ENCODE measurements at places on chromosomes 13 and 19.

GRCh38 chr19:31257025-31257424 is 92.2 kb downstream of the TSHZ3 start:
- no peak for DNase-seq

DNA sequence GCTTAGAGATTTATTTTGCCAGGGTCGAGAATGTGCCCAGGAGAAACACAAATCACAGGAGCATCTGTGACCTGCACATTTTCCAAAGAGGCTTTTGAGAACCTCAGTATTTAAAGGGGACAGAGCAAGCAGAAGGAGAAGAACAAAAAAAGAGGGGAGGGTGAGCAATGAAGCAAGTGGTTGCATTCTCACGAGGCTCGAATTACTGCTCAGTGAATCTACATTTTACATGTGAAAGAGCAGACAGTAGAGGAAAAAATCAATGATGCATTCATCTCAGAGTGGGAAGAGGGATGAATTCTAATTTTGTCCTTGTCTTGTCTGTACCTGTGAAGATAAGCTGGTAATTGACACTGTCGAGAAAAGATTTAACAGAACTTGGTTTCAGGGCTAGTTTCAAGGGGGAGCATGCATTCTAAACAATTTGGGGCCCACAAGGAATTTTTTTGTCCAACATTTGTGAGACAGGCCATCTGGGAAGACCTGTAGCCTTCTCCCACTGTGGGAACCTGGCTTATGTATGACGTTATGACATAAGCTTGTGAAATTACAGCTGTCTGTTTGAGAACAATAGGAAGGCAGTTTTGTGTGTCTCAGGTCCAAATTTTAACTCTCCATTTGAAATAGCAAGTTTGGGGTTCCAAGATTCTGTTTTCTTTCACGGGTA is 855.1 kb downstream of the SLITRK5 start:
- DNase-seq = no peak

DNA sequence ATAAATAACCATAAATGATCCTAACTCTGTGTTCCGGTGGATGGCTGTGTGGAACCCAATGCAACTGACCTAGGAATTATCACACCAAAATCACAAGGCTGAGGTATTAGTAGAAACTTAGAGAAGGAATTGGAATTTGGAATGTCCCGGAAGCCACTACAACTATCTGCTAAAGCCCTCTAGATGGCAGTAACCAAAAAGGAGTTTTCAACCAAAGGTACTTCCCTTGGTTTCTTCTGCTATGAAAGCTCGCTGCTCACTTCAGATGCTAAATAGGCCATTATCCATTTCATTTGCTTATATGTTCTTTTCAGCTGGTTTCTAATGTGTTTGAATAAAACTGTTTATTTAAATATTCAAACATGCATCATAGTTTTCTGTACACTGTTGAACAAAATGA is 1589.1 kb upstream of the SPRY2 start:
- DNase-seq = no peak

- no peak for DNase-seq
Observed at GRCh38 chr13:69589531-69590235, 517.9 kb upstream of the ATXN8OS start.

DNA sequence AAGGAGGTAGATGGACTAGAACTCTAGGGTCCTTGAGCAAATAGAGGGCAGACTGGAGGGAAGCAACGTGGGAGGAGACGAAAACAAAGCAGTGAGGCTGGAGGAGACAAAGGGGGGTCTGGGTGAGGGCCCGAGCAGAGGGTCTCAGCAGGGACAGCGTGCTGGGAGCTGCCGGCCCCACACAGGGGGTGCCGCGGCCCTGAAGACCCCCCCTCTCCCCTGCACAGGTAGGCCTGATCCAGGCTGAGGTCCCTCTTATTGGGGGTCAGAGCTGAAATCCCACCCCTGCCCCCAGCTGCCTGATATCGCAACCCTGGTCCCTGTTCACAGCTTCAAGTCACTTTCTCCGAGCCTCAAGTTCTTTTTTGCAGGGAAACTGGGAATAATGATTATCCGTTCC is 8.7 kb downstream of the EPS8L1 start:
- no peak for DNase-seq

- DNase-seq = peak; percentile 53
Observed at GRCh38 chr19:13149628-13150186, 468 bp downstream of the STX10 start.

GRCh38 chr19:12670159-12670928 is 3.7 kb downstream of the WDR83 start:
- DNase-seq = no peak

- peak; percentile 12 for DNase-seq
Observed at GRCh38 chr13:36101157-36101556, 30.0 kb downstream of the DCLK1 start.

DNA sequence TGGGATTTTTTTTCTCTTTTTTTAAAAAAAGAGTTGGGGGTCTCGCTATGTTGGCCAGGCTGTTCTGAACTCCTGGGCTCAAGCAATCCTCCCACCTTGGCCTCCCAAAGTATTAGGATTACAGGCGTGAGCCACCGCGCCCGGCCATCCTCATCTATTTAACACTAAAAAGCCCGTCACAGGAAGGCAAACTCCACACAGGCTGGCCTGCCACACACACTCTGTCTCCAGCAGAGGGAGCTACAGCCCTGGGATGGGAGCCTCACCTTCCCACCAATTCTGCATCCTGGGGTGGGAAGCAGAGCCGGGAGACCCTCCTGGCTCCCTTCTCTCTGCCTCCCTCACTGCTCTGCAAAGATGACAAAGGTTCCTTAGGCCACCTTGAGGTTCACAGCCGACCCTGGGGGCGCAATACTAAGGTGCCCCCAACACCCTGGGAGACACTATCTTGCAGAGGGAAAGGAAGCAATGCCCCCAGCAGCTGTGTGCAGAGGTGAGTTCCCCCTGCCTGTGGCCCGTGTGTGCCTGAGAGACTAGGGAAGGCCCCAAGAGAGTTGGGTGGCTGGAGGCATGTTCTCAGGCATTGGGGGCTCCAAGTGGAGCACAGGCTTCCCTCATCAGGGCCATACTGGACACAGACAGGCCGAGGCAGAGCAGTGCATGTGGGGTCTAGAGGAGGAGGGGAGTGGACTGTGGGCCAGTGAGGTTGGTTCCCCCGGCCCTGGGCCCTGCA is 27.4 kb upstream of the TIMM44 start:
- peak; percentile 13 for DNase-seq

DNA sequence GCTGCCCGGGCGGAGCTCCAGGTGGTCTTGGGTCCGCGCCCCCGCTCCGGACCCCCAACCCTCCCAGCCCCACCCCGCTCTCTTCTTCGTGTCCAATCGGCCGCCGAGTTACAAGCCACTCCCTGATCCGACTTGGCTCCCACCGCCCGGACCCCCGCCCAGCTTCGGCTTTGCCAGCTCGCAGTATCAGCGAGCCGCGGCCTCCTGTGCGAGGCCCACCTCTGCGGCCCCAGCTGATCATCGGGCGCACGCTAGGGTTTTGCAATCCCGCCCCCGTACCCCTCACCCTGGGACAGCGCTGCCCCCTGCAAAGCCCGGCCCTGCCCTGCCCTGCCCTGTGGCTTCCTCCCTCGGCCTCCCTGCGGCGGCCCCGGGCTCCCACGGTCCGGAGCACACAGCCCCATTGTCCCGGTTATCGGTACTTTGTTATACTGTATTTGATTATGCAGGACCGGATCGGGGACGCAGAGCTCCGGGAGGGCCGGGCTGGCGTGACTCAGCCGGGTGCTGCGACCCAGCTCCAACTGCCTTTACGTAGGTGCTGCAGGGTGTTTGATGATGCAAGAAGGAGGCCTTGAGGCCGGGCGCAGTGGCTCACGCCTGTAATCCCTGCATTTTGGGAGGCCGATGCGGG is 598 bp upstream of the LPAR2 start:
- peak; percentile 85 for DNase-seq

DNA sequence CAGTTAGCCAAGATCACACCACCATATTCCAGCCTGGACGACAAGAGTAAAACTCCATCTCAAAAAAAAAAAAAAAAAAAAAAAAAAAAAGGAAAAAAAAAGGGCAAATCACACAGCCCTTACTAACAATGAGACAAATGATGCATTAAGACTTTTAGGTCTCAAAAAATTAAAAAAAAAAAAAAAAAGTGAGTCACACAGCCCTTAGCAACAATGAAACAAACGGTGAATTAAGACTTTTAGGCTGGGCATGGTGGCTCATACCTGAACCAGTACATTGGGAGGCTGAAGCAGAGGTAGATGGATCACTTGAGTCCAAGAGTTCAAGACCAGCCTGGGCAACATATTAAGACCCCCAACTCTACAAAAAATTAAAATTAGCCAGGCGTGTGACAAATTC is 32.4 kb upstream of the EIF3G start:
- no peak for DNase-seq

- peak; percentile 71 for DNase-seq
Observed at GRCh38 chr19:18419195-18419698, at the start of gene SSBP4. SSBP4 (plus strand) TSS chr19:18419398; CDS start chr19:18419649, 251 bp downstream.

GRCh38 chr13:65034266-65034665 is 2195.9 kb downstream of the PCDH9 start:
- no peak for DNase-seq

DNA sequence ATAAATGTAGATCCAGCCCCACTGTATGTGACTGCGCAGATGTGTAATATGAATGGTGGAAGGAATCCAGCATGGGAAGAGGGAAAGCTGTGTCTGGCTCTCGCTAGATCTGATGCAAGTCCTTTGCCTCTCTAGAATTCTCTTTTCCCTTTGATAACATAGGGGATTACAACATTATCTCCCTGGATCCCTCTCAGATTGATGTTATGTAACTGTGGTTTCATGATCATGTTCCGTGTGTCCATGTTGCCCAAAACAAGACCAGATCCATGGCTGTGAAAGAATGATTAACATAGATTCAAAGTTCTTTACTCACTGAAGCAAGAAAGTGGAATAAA is 184.0 kb upstream of the UBL3 start:
- no peak for DNase-seq

DNA sequence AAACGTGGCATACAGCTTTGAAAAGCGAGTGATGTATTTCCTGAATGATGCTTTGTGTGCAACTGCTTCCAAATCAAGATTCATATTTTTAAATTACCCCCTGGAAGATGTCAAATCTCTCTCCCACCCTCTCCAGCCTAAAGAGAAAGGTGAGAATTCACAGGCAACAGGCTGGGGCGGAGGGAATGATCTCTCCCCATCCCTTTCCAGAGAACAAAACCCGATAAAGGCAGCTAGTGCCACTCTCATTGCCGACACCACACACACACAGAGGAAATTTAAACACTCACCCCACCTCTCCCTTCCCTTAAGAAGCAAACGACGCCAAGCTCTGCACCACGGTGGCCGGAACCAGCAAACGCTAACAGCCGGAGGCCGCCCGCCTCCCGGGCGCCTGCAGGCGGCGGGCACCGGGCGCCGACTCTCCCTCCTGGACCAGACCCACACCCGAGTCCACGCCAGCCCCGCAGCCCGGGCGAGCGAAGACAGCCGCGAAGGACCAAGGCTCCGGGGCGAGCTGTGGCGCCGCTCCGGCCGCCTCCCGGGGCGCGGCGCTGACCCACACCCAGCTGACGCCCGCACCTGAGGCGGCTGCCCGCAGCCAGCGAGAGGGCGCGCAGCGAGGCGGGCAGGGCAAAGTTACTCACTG is 477 bp downstream of the LNX2 start:
- DNase-seq = no peak

- DNase-seq = peak; percentile 67
Observed at GRCh38 chr13:43268632-43269031, 245.2 kb downstream of the DNAJC15 start.

- DNase-seq = no peak
Observed at GRCh38 chr19:30086220-30086619, 144.2 kb downstream of the URI1 start.

GRCh38 chr13:28049215-28049614 is 51.2 kb downstream of the FLT3 start:
- no peak for DNase-seq

DNA sequence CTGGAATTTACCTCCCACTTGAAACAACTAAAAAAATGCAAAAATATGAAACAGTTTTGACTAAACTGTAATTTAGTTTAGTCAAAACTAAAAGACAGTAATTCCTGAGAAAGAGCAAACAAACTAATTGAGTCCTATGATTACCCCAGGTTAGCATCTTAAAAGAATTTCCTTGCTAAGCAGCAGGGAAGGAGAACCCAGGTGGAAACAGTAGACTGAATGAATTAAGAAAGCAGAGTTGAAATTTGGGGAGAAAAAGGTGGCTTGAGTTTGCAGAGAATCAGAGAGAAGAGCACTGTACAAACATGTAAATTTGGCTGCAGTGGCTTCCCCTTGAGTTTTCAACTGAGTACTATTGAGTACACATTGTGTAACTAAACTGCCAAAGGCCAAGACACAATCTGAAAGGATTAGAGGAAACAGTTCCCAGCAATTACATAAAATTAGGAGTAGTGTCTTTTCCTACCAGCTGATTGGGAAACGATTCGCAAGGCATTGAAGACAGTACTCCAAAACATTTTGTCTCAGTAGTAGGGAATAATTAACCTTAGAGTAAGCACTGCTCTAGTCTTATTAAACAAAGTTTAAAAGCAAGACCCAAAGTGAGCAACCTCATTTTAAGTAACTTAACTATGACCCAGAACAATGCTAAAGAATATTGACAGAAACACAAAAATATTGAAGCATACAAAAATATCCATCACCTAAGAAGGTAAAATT is 820.5 kb downstream of the DACH1 start:
- no peak for DNase-seq

DNA sequence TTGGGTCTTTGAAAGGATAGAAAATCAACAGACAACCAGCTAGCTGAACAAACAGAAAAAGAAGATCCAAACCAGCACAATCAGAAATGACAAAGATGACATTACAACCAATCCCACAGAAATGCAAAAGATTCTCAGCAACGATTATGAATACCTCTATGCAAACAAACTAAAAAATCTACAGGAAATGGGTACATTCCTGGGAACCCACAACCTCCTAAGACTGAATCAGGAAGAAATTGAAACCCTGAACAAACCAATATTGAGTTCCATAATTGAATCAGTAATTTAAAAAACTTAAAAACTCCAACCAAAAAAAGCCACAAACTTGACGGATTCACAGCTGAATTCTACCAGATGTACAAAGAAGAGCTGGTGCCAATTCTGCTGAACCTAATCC is 20.9 kb upstream of the C1QTNF9B start:
- no peak for DNase-seq

Data from DMS79 treated with DMSO at 0.1 percent for 48 hours (cell line).